Left ventricle myocardium inferior (tissue), 1 donor: ENCODE measurements at places on chromosomes 2 and 18. TPM values are rescaled to one million over a fixed set of nuclear protein-coding genes. Genes with fewer than 3 reads are reported as not detected.
A peak's percentile ranks its signal among the peaks of the same experiment; 100 is the strongest.

- DNase-seq, result no peak
These were observed 86.7 kb downstream of the DDX1 start for GRCh38 chr2:15678346-15678745.

GRCh38 chr2:110998311-110998710 lies 122.4 kb upstream of the BCL2L11 start:
- DNase-seq, result no peak

DNA sequence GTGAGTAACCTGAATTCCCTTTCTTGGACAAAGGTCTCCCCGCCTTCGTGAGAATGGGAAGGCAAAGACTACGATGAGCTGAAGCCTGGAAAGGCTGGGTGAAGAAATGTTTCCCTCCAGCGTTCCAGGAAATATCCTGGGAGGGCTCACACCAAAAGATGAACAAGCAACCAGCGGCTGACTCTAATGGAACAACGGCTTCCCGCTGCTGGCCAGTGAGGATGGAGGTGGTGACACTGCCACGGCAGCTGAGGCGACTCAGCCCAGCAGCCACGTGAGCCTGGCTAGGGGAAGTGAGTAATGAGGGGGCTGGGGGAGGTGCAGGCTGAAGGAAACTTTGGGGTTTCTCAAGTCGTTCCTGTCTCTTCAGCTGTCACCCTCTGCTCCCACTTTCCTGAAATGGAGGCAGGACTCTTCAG lies 105.0 kb upstream of the SMAD7 start:
- peak; percentile 65 for DNase-seq

GRCh38 chr2:132593171-132593570 lies 76.8 kb downstream of the LYPD1 start:
- no peak for DNase-seq

DNA sequence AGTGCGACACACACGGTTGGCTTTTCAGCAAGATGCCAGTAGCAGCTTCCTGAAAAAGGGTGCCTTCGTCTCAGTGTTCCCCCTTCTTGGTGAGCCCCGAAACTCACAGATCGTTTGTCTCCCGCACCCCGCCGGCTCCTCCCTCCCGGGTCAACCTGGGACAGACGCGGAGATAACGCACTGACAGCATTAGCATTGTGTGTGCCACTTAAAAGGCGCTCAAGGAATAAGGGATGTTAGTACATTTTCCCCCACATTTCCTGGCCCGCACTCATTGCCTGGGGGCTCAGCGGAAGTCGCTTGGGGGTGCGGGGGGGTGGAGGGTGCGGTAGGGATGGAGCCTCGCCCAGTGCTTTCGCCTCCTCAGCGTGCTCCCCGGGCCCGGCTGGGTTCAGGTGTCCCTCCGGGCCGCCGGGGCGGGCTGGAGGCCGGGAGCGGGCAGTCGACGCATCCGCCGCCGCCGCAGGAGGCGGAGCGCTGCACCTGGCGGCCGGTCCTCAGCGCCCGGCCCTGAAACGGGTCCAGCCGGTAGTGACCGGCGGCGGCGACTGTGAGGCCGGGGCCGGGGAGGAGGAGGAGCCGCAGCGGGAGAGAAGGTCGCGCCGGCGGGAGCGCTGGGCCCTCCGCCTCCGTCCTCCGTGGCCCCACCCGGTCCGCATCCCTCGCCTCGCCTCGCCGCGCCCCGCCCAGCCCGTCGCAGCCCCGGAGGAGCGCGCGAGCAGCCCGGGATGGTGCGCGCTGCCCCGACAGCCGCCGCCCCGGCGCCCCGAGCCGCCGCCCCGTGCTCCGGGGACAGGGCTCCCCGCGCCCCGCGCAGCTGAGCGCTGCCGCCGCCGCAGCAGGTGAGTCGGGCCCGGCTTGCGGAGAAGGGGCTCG lies at the start of gene MFSD6:
Gene MFSD6, plus strand, starts transcription at position 694 of the 876 bp plus-strand sequence. CDS start 27,675 bp downstream, outside the sequence.
- DNase-seq, result peak; percentile 63

- DNase-seq, result no peak
These were observed 35.7 kb upstream of the GYPC start for GRCh38 chr2:126620302-126620701.

The GCG gene
- not detected for total RNA-seq

The BMP10 gene
- 0.19 TPM for total RNA-seq

- DNase-seq, result no peak
These were observed 45.6 kb upstream of the ARHGAP15 start for GRCh38 chr2:143083636-143084035.

The TSPYL6 gene
- total RNA-seq, result 0.08 TPM

DNA sequence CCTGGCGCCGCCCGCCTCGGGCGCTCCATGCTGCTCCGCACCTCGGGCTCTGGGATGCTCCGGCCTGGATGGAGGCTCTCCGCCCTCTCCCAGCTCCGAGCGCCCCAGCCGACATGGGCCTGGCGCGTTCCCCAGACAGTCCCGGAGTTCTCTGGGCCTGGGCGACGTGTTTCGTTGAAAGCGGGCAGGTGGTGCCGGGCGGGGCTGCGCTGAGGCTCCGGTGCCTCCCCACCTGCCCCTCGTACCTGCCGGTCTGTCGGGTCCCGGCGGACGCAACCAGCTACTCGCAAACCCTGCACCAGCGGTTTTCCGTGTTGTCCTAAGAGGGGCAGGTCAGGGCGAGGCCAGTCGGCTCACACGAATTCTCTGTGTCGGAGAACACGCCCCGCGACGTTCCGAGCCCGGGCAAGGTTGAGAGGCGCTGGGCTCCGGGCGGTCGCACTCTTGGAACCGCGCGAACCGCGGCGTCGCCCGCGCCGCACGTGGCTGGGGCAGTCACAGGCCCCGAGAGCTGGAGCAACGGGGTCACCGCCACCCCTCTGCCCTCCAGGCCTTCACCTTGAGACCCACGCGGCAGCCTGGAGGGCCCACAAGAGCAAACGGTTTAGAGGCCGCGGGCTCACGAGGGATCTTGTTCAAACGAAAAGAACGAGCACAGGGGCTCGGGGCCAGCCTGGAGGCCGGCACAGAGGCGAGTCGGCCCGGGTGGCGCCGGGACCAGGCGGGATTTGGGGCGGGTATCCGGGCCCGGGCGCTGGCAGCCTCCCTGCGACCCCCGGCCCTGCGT lies 4.2 kb upstream of the SIX2 start:
- no peak for DNase-seq

- no peak for DNase-seq
These were observed 114.7 kb downstream of the CPS1 start for GRCh38 chr2:210671065-210671464.

GRCh38 chr2:11408959-11409571 lies 56.9 kb downstream of the E2F6 start:
- no peak for DNase-seq

The GNAL gene
- 1.1 TPM for total RNA-seq

The PDE1A gene
- total RNA-seq, result 17.3 TPM

The RNF152 gene
- total RNA-seq, result 10.4 TPM

The ALPI gene
- not detected for total RNA-seq

GRCh38 chr18:49967171-49967570 lies 153.8 kb upstream of the ACAA2 start:
- no peak for DNase-seq

The SLC5A6 gene
- 12.0 TPM for total RNA-seq
